ENCODE measurements at places on chromosomes 3 and 15.
A peak's percentile ranks its signal among the peaks of the same experiment; 100 is the strongest.

DNA sequence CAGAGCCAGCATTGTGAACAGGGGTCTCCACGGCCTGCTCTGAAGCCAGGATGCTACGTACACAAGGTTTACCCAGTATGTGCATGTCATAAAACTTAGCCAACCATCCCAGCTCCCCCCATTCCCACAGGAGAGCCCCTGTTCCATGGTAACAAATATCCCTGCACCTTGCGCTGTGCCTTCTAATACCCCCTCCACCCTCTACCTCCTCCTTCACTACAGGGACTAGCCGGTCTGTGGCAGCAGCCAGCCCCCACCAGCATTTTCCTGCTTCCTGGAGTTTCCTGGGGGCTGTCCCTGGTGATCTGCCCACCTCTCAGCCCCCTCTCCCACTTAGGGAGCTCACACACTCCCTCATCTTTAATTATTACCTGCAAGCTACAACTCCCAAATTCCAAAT lies 20.4 kb downstream of the ACSBG1 start:
- no peak for DNase-seq

DNA sequence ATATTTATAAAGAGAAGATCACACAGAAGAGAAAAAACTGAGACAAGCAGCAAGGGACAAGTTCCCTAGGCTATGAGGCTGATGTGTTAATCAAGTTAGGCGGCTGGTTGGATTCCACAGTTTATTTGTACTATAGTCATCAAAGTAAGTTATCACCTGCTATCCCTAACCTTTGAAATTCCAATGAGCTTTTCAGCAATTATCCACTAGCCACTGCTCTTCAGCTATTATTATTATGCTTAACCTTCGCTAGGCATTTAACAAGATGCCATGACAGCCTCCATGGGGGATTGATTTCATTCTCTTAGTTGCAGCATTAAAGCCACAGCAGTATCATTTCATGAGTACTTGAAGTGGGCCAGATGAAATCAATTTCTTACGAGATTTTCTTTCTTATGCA lies 699.5 kb upstream of the NAALADL2 start:
- no peak for DNase-seq

- no peak for DNase-seq
Measured at GRCh38 chr3:16838561-16838960, 46.2 kb upstream of the PLCL2 start.

DNA sequence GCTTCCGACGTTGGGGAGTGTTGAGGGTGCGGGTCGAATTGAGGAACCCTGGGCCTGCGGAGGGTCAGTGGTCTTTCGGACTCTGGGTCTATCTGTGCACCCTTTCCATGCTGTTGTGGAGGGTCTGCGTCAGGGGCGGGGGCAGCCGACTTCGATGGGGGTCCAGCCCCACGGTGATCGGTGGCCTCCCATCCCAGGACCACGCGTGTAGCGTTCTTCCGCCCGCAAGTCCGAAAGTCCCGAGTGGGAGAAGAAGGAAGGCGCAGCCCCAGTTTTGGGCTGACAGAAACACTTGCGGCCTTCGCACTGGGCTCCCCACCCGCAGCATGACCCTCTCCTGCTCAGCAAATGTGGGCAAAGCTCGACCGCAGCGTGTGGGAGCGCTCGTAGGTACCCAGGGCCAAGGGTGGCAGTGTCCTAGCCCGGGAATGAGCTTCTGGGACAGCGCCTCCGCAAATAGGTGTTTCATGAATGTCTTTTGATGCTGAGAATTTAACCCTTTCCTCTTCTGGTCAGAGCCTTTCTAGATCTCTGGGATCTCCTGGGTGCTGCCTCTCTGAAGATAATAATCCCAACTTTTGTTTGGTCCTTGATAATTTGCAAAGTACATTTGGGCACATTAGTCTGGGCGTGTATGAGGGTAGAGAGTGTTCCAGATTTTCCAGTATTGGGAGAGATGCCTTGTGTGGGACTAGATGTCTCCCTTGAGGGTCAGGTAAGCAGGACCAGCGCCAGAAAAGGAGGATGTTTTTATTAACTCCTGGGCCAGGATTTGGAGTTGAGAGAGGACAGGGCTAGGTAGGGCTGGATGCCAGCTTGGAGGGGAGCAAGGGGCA lies 2.3 kb upstream of the DLL4 start:
- no peak for DNase-seq

GRCh38 chr3:115576325-115576875 lies 46.9 kb upstream of the GAP43 start:
- no peak for DNase-seq

- DNase-seq, result no peak
Measured at GRCh38 chr15:67065531-67066005, at the start of gene SMAD3. TSS of gene SMAD3 (plus strand) at chr15:67065602. CDS start at chr15:67066155, 553 bp downstream.

GRCh38 chr3:8298021-8298954 lies 203.3 kb upstream of the LMCD1 start:
- DNase-seq, result no peak

DNA sequence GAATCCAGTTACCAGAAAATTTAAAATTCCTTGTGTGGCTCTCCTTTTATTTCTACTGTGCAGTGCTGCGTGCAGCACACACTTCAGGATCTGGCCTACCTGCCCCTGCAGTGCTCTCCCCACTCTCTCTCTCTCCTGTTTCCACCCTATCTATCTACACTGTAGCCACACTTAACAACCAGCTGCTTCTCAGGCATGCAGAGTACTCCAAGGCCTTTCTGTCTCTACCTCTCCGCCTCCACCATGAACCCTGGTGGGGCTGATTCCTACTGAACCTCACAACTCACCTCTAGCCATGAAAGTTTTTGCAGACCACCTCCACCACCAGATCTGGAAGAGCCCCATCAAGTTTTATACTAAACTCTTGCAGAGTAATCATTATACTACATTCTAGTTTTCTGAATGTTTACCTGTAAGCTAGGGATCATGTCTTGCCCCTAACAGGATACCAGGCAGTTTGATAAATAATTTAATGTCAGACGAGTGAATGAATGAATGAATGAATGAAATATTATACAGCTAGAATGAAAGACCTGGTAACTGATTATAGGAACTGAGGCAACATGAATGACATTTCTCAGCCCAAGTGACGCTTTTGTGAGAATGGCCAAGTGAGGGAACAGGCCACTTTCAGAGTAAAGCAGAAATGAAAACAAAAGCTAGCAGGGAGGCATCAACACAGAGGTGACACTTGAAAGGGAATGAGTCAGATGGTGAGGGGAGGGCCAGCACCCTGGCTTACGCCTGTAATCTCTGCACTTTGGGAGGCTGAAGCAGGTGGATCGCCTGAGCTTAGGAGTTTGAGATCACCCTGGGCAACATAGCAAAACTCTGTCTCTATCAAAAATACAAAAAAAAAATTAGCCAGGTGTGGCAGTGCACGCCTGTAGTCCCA lies 363.5 kb downstream of the FOXP1 start:
- no peak for DNase-seq

DNA sequence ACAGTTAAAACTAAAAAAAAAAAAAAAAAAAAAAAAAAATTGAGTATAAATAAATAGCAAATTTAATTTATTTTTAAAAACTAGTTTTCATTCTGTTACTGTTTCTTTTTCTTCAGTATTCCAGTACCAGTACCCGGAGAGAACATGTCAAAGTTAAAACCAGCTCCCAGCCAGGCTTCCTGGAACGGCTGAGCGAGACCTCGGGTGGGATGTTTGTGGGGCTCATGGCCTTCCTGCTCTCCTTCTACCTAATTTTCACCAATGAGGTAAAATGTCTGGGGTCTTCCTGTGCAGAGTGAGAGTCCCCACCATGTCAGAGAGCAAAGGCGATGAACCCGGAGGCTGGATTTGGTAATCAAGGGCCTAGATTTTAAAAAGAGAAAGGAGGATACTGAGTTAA lies 4.4 kb downstream of the TMEM43 start:
- DNase-seq, result no peak

- DNase-seq, result no peak
Measured at GRCh38 chr15:86572368-86572841, 492.7 kb downstream of the AGBL1 start.

- no peak for DNase-seq
Measured at GRCh38 chr15:75123395-75123794, 78.3 kb upstream of the C15orf39 start.

DNA sequence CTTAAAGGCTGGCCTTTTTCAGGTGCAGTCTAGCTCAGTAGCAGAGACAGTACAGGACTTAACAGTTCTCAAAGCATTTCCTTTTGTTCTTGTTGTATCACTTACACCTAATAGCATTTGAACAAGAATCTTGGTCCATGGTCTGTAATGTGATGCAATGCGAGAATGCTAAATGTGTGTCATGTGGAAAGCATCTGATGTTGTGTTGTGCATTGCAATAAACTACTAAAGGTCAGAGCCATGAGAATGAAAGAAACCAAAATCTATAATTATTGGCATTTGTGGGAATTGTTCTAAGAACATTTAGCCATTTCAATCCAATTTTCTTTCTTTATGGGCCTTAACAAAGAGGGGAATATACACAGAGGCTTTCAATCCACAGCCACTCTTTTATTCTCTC lies 324.5 kb upstream of the ROBO2 start:
- DNase-seq, result no peak

DNA sequence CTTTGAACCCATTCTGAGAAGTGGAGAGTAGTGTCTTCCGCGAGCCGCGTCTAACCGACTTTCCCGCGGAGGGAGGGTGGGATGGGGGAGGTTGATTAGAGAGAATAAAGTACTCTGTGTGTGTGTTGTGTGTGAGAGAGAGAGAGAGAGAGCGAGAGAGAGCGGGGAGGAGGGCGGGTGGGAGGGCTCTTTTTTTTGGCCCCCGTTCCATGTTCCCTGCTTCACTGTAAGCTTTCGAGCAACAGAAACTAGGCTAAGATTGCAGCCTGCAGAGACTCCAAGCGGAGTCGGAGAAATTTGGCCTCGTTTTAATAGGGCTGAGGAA lies 1.6 kb upstream of the MEIS2 start:
- no peak for DNase-seq

GRCh38 chr3:71350998-71351397 lies 232.5 kb downstream of the FOXP1 start:
- DNase-seq, result no peak

DNA sequence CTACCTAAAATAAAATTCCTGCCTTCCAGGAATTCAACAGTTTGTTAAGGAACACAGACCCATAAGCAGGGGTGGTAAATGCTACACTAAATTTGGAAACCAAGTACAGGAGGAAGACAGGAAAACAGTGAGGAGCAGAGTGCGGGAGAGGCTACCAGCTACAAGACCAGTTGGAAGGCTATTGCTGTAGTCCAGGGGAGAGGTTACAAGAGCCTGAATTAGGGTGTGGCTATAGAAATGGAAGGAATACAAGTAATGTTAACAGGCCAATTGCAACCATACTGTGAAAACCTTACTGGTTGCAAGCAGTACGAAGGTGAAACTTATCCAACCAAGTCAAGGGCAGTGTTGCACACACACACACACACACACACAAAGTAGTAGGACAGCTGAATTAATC lies 880 bp upstream of the ARMC8 start:
- DNase-seq, result no peak

DNA sequence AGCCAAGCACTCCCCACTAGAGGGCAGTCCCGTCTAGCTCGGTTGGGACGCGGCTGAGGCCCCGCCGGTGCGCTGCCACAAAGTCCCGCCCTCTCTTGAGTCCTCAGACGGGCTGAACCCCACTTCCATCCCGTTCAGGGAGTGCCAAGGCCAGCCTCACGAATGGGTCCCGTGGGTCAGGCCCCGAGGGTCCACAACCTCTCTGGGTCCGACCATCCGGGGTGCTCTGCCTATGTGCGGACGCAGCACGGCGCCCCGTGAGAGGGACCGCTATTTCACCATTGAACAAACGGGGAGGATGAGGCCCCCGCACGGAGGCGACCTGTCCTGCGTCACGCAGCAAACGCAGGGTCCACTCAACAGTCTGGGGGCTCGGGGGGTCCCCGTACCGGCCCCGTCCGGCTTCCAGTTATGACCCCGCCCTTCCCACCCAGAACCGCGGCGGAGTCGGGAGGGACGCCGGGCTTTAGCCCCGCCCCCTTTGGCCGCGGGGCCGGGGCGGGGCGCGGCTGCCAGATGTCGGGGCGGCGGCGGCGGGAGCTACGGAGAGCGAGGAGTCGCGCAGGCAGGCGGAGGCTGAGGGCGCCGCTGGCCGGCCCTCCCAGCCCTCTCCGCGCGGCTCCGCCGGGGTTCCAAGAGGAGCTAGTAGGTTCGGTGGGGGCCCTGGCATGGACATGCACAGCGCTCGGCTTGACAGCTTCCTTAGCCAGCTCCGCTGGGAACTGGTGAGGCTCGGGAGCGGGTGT lies at the start of gene INKA1:
INKA1 (plus strand) TSS at position 543 of the 746 bp plus-strand sequence; CDS start at position 675, 132 bp downstream.
- peak; percentile 36 for DNase-seq
